ENCODE measurements at places on chromosomes 11 and 22.

DNA sequence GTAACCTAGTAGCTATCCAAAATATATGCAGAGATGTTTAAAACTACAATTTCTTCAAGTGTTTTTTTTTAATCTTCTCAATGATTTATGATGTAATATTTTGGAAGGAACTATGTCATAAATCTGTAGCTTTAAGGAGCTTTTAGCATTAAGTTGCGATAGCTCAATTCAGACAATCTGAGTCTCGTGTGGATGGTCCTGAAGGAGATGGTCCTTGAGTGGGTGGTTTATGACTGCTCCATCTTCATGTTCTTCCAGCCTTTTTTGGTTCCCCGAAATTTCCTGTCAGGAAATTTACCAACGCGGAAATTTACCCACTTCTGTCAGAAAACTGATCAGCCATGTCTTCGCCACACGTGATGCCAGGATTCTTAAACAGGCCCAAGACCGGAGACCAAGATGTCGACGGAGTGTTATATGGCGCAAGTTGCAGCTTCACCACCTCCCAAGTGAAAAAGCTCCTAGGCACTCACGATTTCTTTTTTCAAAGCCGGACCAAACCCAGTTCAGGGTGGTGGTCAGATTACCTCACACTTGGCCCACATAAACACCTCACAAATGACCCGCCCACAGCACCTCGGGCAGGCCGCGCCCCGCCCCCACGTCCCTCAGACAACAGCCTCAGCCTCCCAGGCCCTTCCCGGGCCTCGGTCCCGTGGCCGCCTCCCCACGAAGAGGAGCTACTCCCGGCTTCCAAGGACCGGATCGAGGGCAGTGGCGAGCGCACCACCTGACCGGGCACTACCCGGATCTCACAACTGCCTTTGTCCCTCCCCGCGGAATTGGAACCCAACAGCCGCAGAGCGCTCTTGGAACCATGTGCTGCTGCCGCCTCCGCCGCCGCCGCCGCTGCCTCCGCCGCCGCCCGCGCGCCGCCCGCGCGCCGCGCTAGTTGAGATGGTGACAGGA lies at the start of gene MORC2:
Gene MORC2 (minus strand): TSS at position 760 of the 909 bp plus-strand sequence. CDS start 885 bp downstream, outside the sequence.
- DNase-seq = no peak

GRCh38 chr11:90133560-90134477 lies 644 bp upstream of the NAALAD2 start:
- DNase-seq = no peak

GRCh38 chr22:39233710-39234471 lies 10.9 kb downstream of the PDGFB start:
- DNase-seq = no peak

- DNase-seq = no peak
These were observed 21.0 kb upstream of the UVRAG start for GRCh38 chr11:75793966-75794365.
